WTC11 (cell line): ENCODE measurements at places on chromosomes 13 and 19.

GRCh38 chr19:35828692-35829301 lies 16.2 kb upstream of the PRODH2 start:
- no peak overlapping the region for H3K4me3 ChIP-seq
- no peaks in the 10 kb centered on the region for H3K36me3 ChIP-seq
- peak; percentile 87 for DNase-seq
- no peaks in the 10 kb centered on the region for H3K4me1 ChIP-seq

DNA sequence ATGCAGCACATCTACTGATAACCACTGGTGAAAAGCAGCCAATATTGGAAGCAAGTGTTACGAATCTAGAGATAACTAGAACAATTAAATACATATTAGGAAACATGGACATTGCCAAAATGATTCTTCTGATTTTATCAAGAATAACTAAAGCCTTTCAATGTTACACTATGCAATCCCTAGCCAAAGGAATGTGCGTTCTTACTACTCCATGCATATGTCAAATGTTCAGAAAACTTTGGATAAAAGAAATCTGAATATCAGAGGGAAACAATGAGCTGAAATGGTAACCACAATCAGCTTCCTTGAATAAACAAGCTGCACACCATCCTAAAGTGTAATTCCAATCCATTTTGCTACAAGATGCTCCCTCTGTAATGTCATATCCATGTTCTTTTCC lies 951 bp upstream of the POSTN start:
- H3K4me3 ChIP-seq: no peak overlapping the region
- H3K27ac ChIP-seq: no peak overlapping the region
- DNase-seq: no peak
- no peaks in the 10 kb centered on the region for H3K36me3 ChIP-seq
- no peaks in the 10 kb centered on the region; the same call in 1 of the 2 replicates for H3K27me3 ChIP-seq

DNA sequence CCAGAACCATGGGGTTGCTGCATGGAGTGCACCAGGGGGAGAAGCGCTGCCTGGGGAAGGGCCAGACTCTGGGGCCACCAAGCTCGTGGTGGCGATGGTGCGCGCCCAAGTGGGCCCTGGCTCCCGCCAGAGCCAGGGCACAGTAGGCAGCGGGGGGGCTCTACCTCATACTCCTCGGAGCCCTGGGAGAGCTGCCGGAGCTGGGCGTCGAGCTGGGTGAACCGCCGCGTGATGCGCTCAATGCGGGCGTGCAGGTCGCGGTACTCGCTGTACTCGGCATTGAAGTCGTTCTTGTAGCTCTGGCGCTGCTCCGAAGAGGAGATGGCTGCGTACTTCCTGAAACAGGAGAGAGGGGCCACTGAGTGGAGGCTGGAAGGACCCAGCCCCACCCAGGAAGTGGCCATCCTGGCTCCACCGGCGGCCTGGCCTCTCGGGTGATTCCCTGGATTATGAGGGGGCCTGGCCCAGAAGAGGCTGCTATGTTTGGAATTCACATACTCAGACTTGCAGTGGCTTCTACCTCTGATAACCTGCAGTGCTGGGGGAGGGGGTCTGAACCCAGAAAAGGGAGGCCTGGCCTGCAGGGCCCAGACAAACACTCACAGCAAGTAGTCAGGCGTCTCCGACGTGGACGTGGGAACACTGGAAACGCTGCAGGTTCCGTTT lies 8.3 kb upstream of the ISYNA1 start:
- H3K4me3 ChIP-seq: no peak overlapping the region
- H3K27ac ChIP-seq: no peak overlapping the region
- no peak for DNase-seq
- H3K36me3 ChIP-seq: peaks cover 13% of the 10 kb centered on the region
- no peaks in the 10 kb centered on the region for H3K27me3 ChIP-seq
- H3K4me1 ChIP-seq: no peaks in the 10 kb centered on the region

- peaks cover 11% of the 10 kb centered on the region for H3K4me1 ChIP-seq
- peaks cover 54% of the 10 kb centered on the region for H3K27me3 ChIP-seq
- no peak overlapping the region for H3K27ac ChIP-seq
- peak overlapping the region; percentile 89 for H3K4me3 ChIP-seq
- no peak for DNase-seq
Observed at GRCh38 chr13:36918246-36919131, 1.5 kb downstream of the SMAD9 start.

DNA sequence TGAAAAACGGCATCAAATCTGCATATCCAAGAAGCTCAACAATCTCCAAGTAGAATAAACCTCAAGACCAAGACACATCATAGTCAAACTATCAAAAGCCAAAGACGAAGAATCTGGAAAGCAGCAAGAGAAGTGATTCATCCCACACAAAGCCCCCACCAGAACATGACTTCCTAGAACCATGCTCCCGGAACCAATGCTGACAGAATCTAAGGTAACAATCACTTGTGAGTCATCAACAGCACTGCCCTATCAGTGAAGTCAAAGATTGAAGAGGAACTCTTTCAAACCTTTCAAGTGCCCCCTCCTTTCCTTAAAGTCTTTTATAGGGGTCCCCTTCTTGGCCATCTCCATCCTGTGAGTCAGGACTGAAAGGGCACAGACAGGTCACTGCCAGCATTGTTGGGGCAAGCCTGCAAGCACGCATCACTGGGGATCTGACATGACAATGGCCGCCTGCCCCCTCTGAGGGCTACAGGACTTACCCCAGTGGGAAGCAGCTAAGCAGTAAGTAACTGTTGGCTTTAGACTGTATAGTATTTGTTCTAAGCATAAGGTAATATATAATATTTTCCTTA lies at the start of gene CCDC70:
TSS of gene CCDC70 (plus strand) at position 247 of the 578 bp plus-strand sequence. CDS start 3,443 bp downstream, outside the sequence.
- peaks cover 10% of the 10 kb centered on the region for H3K4me1 ChIP-seq
- no peak within 1 kb of the TSS for H3K4me3 ChIP-seq
- no peaks in the 10 kb centered on the region; the same call in none of the 2 replicates for H3K27me3 ChIP-seq
- H3K36me3 ChIP-seq: no peaks in the 10 kb centered on the region
- DNase-seq: no peak

- no peak for DNase-seq
- H3K4me1 ChIP-seq: peaks cover 51% of the 10 kb centered on the region
- peak overlapping the region; percentile 85 for H3K4me3 ChIP-seq
- no peaks in the 10 kb centered on the region for H3K27me3 ChIP-seq
- peak overlapping the region; percentile 98 for H3K27ac ChIP-seq
Observed at GRCh38 chr19:16078759-16079707, 2.7 kb downstream of the TPM4 start.

GRCh38 chr13:78402708-78403400 lies 200.5 kb downstream of the POU4F1 start:
- no peaks in the 10 kb centered on the region for H3K27me3 ChIP-seq
- H3K4me3 ChIP-seq: no peak overlapping the region
- H3K4me1 ChIP-seq: peaks cover 18% of the 10 kb centered on the region
- no peak overlapping the region for H3K27ac ChIP-seq
- DNase-seq: no peak

GRCh38 chr13:45949161-45949560 lies 97.6 kb upstream of the SIAH3 start:
- H3K27me3 ChIP-seq: no peaks in the 10 kb centered on the region
- DNase-seq: no peak
- no peak overlapping the region for H3K4me3 ChIP-seq
- no peaks in the 10 kb centered on the region for H3K4me1 ChIP-seq

- H3K4me1 ChIP-seq: peaks cover 48% of the 10 kb centered on the region
- H3K36me3 ChIP-seq: peaks cover 6% of the 10 kb centered on the region; the same call in 1 of the 2 replicates
- no peaks in the 10 kb centered on the region for H3K27me3 ChIP-seq
- no peak overlapping the region for H3K4me3 ChIP-seq
- DNase-seq: no peak
Observed at GRCh38 chr19:5122121-5122400, 153.1 kb downstream of the KDM4B start.

DNA sequence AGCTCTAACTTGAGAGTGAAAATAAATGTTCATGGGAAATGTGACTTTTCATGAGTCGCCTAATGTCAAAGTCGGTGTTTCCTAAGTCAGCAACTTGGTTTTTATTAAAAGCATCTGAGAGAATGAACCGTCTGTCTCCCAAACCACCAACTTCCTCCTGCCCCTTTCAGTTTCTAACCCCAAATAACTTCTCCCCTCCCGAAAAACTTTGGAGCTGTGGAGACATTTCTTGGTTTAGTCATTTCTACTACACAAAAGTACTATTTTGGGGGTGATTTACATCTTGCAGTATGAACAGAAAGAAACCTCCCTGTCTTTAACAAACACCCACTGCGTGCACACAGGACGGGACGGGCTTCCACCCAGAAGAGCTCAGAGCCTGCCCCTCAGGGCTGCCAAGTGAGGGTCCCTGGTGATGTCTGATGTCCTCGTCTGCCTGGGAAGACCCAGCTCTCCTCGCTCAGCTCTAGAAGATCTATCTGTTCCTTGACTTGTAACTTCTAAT lies 65.0 kb downstream of the RASA3 start:
- peak overlapping the region; percentile 22 for H3K27ac ChIP-seq
- H3K27me3 ChIP-seq: no peaks in the 10 kb centered on the region
- H3K4me1 ChIP-seq: peaks cover 24% of the 10 kb centered on the region

DNA sequence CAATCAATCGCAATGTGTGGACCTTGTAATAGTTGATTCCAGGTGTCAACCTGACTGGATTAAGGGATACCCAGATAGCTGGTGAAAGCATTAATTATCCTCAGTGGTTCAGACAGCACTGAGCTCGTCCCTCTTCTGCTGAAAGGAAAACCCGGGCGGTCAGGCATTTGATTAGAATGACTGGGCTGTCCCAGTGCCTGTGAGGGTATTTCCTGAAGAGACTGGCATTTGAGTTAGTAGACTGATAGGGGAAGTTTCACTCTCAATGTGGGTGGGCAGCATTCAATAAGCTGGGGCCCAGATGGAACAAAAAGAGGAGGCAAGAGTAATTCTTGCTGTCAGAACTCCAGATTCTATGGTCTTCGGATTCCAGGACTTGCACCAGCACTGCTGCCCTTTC lies 31.9 kb downstream of the KPNA3 start:
- H3K4me3 ChIP-seq: no peak overlapping the region
- DNase-seq: no peak
- H3K36me3 ChIP-seq: peaks cover 54% of the 10 kb centered on the region

- peak overlapping the region; percentile 76 for H3K27ac ChIP-seq
- H3K27me3 ChIP-seq: peaks cover 38% of the 10 kb centered on the region
Observed at GRCh38 chr19:55088543-55089341, 13.1 kb downstream of the EPS8L1 start.

DNA sequence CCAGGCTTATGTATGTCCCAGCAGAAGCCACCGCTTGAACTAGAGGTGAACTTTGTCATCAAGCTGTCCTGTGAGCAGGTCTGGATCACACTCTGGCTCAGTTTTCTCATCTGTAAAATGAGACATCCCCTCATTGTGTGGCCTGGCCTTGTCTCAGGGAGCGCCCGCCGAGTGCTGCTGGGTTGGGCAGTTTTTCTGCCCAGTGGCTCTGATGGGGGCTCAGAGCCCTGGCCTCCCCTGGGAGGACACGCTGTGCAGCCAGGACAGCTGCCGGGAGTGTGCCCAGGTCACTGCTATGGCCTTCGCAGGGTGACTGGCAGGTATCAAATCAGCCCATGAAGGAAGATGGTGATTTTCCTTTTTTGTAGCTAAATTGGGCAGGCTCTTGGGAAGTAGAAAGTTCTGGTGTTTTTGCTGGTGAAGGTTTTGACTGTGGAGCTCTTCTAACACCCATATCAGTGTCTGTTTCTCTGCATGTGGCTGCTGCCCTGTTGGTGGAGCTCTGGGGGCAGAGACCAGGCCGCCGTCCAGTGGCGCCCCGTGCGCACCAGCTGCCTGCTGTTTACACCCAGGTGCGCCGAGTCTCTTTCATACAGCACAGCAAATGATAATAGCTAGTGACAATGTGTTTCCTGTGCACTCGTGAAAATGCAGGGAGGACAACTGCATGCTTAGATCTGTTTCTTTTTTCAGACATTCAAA lies 40.8 kb downstream of the SLC7A9 start:
- H3K27me3 ChIP-seq: no peaks in the 10 kb centered on the region
- peaks cover 31% of the 10 kb centered on the region for H3K4me1 ChIP-seq
- no peaks in the 10 kb centered on the region for H3K36me3 ChIP-seq
- no peak overlapping the region for H3K27ac ChIP-seq
- no peak overlapping the region for H3K4me3 ChIP-seq

DNA sequence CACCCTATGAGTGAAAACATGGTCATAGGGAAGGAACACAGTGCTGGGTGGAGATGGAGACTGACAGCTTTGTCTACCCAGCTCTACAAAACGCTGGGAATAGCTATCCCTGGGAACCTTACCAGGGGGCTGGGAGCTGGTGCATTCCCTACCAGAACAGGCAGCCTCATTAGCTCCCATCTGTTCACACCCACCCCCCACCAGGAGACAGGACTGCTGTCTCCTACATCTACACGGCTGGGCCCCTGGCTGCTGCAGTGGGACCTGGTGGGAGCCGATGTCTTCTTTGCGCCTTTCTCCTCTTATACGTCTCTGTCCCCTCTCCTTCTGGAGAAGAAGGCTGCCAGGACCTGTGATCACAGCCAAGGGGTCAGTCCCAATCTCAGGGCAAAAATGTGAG lies 90.8 kb downstream of the UQCRFS1 start:
- H3K4me3 ChIP-seq: no peak overlapping the region
- H3K27ac ChIP-seq: no peak overlapping the region
- H3K36me3 ChIP-seq: peaks cover 25% of the 10 kb centered on the region
- no peaks in the 10 kb centered on the region for H3K4me1 ChIP-seq
- DNase-seq: no peak
- H3K27me3 ChIP-seq: peaks cover 3% of the 10 kb centered on the region; the same call in 1 of the 2 replicates

GRCh38 chr19:15379999-15380647 lies 536 bp upstream of the AKAP8 start:
- peak overlapping the region; percentile 82 for H3K27ac ChIP-seq
- H3K4me3 ChIP-seq: peak overlapping the region; percentile 99
- DNase-seq: peak; percentile 78

DNA sequence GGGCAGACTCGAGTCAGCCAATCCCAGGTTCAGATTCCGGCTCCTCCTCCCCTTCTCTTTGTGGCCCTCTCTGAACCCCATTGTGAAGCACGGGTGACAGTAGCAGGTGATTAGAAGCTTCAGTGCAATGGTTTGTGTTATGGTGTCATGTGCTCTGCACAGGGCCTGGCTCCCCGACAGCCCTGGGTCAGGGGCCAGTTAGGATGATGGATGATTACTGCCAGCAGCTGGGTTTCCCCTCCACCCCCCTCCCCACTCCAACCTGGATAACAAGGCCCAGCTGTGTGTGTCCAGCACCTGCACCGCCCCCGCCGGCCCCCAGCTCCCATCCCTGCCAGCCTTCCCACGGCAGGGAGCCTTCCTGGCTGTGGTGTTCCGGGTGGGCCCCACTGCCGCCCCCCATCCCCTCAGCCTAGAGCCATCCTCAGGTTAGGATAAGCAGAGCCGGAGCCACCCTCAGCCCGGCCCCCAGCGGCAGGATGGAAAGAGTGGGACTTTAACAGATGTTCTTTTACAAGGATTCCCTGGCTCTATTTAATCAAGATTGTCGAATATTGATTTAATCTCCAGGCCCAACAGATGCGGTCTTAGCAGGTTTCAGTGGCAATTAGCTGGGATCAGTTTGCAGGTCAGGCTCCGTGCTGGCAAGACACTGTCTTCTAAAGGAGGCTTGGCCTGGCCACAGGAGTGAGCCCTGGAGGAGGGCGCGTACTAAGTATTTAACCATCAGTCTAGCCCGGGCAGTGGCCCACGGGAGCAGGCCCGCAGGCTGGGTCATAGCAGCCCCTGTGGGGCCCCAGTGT lies 156.2 kb downstream of the SIPA1L3 start:
- DNase-seq: no peak
- H3K4me3 ChIP-seq: no peak overlapping the region
- no peaks in the 10 kb centered on the region for H3K36me3 ChIP-seq
- H3K27ac ChIP-seq: peak overlapping the region; percentile 72
